ENCODE measurements at places on chromosomes 13 and 19.

GRCh38 chr19:3296034-3296433, 70.3 kb upstream of the NFIC start:
- DNase-seq, result no peak

DNA sequence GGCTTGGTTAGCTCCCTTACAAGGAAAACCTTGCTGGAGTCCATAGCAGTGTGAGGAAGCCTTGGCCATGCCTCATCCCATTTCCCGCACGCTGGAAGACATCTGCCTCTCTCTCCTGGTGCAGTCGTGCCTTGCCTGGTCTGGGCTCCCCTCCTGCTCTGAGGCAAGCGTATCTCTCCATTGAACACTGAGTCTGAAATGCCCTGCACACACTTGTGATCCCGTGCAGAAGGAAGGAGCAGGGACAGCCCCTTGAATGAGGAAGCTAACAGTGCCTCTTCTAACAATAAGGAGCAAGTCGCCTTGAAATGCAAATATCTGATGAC, 407 bp upstream of the ZNF440 start:
- no peak for DNase-seq

DNA sequence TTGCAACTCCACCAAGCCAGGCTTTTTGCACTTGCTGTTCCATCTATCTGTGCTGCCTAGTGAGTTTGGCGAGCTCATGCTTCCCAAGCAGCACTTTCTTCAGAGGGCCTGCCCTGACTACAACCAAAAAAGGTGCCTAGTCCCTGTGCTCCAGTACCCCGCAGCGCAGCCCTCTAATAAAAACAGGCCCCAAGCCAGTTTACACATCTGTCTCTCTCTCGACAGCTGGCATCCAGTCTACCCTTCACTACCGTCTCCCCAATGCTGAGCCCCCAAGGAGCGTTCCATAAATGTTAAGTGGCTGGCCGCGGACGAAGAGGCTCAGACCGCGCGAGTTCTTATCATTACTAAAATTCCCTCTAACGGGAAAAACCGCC, 512 bp downstream of the MED4 start:
- DNase-seq, result no peak

DNA sequence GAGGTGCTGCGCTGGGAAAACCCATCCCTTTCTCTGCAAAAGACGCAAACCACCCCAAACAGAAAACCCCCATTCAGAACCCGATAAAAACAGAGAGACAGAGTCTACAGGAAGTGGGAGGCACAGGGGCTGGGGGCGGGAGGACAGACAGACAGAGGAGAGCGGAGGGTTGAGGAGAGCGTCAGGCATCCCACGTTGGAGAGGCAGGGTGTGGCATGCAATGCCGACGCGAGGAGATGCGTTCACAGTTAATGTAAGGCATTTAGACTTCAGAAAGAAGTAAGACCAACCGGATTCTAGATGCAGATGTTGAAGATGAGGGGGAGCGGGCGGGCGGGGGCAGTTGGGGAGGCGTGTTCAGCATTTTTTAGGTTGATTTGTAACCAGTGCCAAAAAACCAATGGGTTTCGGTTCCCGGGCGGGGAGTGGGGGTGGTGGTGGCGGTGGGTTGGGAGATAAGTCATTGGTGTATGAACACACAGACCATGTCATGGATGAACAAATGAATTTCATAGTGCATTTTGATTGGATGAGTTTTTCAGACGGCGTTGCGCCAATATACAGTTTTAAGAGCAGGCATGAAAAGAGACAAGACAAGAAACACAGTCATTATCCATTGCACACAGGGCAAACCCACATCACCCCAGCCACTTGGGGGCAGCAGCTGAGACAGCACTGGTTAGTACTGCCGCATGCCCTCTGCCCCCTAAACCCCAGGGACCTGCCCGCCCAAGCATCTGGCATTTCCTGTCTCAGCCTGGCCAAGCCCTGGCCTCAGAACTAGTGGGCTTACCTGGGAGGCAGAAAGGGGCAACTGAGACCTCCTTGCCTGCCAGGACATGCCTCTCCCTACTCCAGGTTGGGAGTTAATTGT, 91.3 kb downstream of the IER2 start:
- DNase-seq, result peak; percentile 17

DNA sequence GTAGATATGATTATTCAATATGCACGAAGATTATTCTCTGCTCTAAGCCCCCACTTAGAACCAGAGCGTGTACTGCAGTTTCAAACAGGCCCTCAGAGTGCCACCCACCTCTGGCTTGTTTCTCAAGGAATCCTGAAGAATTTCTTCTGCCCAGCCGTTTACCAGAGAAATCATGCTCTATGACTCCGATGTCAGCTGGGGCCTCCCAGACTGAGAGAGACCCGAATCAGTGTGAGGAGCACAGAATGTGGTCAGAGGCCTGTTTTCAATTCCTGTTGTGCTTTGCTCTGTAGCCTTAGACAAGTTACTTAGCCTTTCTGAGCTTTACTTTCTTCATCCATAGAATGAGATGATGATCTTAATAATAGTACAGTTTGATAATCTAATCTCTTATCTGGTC, 5.5 kb downstream of the PNMA8C start:
- DNase-seq, result no peak

DNA sequence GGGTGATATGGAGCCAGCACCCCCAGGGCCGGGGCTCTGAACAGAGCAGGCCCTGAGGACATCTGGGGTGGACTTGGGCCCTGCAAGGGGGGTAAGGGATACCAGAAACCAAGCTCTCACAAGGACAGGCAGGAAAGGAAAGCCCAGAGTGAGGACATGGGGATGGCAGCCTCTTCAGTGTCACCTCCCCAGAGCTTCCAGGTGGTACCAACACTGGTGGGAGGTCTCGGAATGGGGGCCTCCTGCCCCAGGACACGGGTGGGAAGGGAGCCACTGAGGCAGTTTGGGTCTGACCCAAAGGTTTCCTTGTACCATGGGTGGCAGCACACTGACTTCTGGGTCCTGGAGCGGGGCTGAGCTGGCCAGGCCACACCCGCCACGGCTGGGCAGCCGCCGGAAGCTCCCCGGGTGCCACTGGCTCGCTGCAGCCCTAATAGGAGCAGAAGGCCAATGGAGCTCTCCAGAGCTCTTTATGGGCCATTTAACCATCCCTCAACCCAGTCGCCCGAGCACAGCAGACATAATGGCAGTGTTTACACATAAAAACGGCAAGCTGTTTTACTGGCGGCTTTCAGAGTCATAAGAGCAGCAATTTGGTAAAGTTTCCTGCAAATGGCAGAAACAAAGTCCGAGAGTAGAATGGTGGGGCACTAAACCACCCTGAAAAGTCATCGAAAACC, 59.3 kb downstream of the PEPD start:
- DNase-seq, result no peak

- no peak for DNase-seq
These were observed 255.6 kb downstream of the ITGBL1 start for GRCh38 chr13:101708115-101708514.

GRCh38 chr19:51689751-51690453, 3.2 kb upstream of the SPACA6 start:
- peak; percentile 22 for DNase-seq

GRCh38 chr19:12946092-12946721, 545 bp downstream of the RAD23A start:
- DNase-seq, result peak; percentile 53

DNA sequence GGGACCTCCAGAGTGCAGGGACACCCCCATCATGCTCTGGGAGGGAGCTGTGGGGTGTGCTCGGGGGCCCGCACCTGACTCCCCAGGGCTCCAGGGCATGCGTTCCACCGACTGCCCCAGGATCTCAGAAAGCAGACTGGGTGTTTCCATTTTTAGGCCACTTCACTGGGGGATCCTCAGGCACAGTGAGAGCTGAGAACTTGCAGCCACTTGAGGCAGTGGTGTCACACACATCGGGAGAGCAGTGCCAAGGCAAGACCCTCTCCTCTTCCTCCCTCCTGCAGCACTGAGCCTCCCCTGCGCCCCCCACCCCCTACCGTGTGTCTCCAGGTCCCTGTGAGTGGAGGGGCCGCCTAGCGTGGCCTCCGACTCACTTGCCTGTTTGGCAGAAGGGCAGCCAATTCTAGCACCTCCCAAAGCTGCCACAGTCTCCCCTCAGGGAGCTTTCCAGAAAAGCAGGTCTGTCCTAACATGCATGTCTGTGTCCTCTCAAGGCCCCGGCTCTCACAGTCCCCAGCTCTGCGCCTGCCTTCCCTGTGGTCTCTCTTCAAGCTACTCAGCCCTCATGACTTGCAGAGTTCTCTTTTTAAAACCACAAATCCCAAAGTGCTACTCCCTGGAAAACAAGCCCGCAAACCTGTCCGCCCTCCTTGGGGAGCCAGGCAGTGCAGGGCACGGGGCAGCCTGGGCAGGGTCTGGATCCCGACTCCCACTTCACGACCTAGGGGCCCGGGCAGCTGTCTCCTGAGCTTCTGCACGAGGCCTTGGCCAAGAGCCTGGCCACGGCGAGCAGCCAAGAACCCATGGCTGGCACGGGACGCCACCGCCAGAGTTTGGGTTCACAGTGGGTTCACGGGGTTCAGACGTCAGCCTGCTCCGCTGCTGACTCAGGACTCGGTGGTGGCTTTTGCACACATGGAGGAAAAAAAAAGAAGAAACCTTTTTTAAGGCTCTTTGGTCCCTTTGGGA, 94.1 kb downstream of the STK24 start:
- DNase-seq, result no peak

DNA sequence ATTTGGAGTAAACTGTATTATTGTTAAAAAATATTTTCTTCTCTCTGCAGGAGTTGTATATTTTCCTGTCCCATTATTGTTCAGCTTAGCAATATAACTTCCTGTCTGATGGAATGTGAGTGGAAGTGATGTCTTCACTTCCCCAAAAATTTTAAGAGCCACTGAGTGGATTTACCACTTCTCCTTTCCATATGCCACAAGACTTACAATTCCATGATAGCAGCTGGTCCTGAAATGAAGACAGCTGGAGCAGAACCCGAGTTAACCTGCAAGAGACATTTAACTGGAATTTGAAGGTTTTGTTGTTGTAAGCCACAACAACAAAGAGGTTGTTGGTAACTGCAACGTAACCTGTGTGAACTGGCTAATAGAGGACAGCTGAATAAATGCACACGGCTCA, 23.4 kb upstream of the TBC1D4 start:
- no peak for DNase-seq

- peak; percentile 48 for DNase-seq
These were observed 17.7 kb upstream of the CSNK1G2 start for GRCh38 chr19:1923319-1923718.

DNA sequence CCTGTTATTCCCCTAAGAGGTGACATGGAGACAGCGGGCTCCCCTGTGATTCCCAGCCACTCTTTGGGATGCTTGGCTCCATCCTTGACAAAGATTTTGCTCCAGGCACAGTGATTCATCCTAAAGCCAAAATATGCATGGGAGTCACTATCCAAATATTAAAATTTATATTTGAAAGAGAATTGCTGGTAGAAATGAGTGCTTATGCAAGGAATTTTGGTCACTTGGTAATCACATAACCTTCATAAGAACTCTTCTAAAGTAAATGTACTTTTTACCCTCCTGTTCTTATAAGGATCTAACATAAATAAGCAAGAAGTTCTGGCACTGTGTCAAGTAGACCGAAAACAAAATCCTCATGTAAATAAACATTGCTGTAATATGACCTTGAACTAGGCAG, 385.8 kb downstream of the ITGBL1 start:
- no peak for DNase-seq

DNA sequence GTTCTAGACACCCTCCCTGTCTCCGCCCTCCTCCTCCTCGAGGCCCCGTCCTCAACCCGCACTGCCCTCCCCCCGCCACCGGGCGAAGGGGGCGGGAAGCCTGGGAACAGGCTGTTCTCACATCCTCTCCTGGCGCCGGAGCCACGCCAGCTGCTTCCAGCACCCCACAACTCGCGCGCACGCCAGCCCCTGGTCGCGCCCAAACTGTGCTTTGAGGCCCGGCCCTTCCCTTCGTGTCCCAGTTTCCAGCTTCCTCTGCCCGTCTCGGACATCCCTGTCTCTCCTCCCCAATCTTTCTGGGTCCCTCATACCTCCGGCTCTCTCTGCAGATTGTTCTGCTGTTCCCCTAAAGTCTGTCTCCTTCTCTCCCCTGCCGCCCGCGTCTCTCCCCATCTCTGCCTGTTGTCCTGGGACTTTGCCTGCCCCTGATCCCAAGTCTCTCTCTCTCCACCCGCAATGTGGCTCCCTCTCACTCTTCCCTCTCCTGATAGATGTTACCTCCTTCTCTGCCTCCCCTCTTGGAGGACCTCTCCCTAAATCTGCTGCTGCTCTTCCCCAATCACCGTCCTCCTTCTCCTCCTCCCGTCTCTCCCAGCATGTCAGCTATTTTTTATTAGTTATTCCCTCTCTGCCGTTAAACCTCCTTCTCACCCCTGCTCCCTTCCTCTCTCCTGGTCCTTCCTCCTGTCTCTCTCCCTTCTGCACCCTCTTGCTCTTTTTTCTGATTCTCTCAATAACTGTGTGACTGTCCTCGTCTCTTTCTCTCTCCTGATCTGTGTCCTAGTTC, 14.2 kb downstream of the DPF1 start:
- no peak for DNase-seq

GRCh38 chr13:83470133-83470797, 412.0 kb downstream of the SLITRK1 start:
- no peak for DNase-seq

DNA sequence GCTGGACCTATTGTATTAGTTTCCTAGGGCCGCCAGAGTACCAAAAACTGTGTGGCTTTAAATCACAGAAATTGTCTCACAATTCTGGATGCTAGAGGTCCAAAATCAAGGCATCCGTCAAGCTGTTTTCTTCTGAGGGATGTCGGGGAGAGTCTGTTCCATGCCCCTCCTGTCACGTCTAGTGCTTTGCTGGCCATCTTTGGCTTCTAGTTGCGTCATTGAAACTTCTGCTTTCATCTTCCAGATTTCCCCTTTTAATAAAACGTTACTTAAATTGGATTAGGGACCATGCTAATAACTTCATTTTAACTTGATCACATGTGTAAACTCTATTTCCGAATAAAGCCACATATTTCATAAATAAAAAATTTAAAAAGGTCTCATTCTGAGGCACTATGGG, 47.5 kb downstream of the TRPM4 start:
- DNase-seq, result no peak

DNA sequence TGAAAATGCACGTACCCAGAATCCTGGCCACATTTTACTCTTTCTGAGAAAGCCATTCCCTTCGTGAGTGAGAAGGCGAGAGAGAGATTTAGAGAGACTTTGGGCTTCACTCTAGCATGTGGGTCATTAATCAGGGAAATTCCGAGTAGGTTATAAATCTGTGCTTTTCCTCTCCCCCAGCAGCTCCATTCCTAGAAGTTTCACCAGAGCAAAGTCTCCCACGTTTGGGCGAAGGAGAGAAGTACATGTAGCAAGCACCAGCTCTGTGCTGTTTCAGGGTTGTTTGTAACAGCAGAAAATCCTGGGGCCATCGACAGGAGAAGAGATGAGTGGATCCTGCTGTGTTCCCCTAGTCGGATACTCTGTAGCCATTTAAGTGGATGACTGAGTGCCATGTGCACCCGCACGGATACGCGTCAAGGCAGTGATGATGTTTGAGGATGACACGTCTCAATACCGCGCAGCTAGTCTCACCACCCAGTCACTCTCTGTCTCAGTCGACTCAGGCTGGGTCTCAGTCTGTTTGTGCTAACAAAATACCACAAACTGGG, 131.8 kb upstream of the PEG3 start:
- no peak for DNase-seq

Measured in CD4-positive, alpha-beta T cell treated with Interleukin-10 for 1 hour (primary cell).